K562 (cell line): ENCODE measurements at places on chromosomes 4 and X. TPM values are rescaled to one million over a fixed set of nuclear protein-coding genes. Genes with fewer than 3 reads are reported as not detected.

GRCh38 chrX:124328765-124329164 lies 3.7 kb upstream of the TEX13D start:
- no peak for DNase-seq

- DNase-seq, result no peak
These were observed 63.3 kb downstream of the USP9X start for GRCh38 chrX:41148553-41148952.

SRP72 gene
- 202 and 205 TPM in 2 replicates for total RNA-seq

DNA sequence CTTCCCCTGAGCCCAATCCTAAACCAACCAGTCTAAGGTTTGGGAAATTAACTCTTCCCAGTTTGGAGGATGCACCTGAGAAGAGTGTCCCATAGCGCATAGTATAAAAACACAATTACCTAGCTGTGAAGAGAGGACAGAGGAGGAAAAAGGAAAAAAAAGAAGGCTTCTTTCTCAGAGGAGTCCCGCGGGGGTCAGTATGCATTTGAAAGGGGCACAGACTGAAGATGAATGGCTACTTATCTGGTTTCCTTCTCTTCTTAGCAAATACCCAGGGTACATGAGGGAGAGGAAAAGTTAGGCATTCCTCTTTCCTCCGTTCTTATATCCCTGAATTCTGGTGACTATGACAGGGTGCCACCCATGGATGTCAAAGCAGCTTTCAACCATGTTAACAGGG lies 96.9 kb downstream of the TMEM47 start:
- DNase-seq, result no peak

FRMD7 gene
- not detected in 2 replicates for total RNA-seq

GRCh38 chrX:39953879-39954278 lies 143.9 kb downstream of the BCOR start:
- peak; percentile 24 for DNase-seq

MAGIX gene
- 2.2 and 2.4 TPM in 2 replicates for total RNA-seq

GRCh38 chr4:40196724-40197281 lies at the start of gene RHOH:
Gene RHOH, plus strand, starts transcription at chr4:40197031. Its CDS starts 46,356 bp downstream, at chr4:40243387.
- peak; percentile 69 for DNase-seq

DNA sequence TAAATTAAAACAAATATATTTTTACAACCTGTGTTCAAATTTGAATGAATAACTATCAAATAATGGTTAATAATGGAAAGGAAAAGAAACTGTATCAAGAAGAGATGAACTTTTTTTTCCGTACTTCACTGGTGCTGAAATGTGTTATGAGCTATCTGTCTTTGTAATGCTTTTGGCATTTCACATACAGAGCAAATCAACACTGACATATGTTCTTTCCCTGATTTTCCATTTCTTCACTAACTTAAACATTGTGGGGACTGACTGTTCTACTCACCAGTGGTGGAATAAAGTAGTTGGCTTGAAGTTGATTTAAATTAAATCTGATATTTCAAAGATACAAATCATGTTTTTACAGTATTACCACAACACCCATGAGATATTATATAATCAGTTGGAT lies 304.0 kb upstream of the BMP3 start:
- no peak for DNase-seq

GRCh38 chr4:158079661-158080060 lies 93.2 kb downstream of the GASK1B start:
- no peak for DNase-seq

GAGE12H gene
- not detected in 2 replicates for total RNA-seq

MAGEE1 gene
- total RNA-seq, result 0.11 TPM in 2 replicates

GRCh38 chr4:54566608-54567007 lies 91.1 kb upstream of the KIT start:
- no peak for DNase-seq

SLC4A4 gene
- total RNA-seq, result 0.11 and 0.20 TPM in 2 replicates

FRAS1 gene
- total RNA-seq, result 0.07 and 0.11 TPM in 2 replicates

HMGN5 gene
- 3.3 and 5.2 TPM in 2 replicates for total RNA-seq

GRCh38 chrX:127057891-127058619 lies 238.5 kb downstream of the PRR32 start:
- no peak for DNase-seq

MTTP gene
- total RNA-seq, result 0.04 and 0.40 TPM in 2 replicates

- DNase-seq, result no peak
These were observed 17.9 kb downstream of the VEGFC start for GRCh38 chr4:176774852-176775251.

DNA sequence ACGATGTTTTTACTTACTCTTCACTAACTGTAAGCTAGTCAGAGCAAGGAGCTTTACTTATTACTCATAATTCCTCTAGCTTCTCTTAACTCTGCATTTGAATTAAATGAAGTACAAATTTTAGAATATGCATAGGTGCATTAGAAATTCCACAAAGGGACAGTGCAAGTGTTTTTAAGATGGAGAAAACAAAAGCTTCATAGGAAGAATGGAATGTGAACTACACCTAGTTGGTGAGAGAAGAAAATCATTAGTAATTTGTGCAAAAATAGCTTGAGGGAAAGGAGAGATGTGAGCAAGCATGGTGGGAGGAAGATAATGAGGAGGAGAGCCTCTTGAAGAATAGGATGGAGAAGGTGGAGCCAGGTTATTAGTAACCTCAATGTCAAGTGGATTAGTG lies 77.5 kb upstream of the SMARCA5 start:
- DNase-seq, result no peak

IQSEC2 gene
- total RNA-seq, result 35.9 and 41.8 TPM in 2 replicates

- DNase-seq, result no peak
These were observed 1397.0 kb downstream of the FAM133A start for GRCh38 chrX:95071052-95071451.

DNA sequence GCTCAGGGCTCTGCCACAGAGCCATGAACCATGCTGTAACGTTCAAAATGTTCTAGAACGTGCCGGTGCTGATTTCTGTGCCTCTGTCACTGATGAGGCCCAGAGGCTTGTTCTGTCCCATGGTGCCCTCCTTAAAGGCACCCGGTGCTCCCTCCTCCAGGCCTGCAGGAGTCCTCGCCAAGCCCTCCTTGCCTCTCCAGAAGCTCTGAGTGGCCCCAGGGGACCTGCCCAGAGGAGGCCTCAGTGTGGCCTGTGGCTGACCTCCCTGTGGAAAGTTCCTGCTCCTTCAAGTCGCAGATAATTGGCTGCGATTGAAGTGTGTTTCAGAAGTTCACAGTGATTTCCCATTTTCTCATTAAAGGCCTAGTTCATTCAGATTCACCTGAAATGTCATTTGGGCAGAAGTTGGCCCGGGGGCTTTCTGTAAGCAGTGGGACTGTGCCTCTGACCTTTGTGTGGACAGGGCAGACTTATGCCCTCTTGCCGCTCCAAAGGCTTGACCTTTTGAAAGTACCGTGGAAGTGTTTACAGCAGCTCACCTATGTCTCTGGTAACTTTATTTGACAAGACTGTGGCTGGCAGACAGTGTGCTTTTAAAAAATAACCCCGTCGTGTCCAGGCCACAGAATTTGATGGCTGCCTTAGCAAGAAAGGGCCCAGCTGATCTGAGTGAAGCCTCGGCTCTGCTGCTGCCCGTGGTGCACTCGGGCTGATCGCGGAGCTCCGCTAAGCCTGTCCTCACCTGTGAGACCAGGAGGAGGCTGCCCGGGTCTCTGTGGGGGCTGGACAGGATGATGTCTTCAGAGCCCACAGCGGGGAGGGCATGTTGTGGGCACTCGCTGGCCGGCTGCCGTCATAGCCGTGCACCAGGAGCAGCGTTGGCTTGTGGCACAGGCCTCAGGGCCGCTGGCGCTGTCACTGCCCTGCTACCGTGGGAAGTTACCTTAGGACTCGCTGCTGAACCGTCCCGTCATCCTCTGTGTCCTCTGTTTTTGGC lies 25.3 kb downstream of the TRMT44 start:
- no peak for DNase-seq

TMPRSS11B gene
- total RNA-seq, result not detected in 2 replicates

CSN1S1 gene
- not detected in 2 replicates for total RNA-seq

OPRPN gene
- not detected in 2 replicates for total RNA-seq

GRCh38 chr4:70315928-70316327 lies 18.9 kb upstream of the CABS1 start:
- DNase-seq, result no peak

- no peak for DNase-seq
These were observed 89.8 kb upstream of the ARMCX2 start for GRCh38 chrX:101749436-101749835.

TRIM60 gene
- total RNA-seq, result not detected in 2 replicates

GC gene
- 0.44 and 1.3 TPM in 2 replicates for total RNA-seq

TMSB15A gene
- total RNA-seq, result 0.49 TPM in 1 of 2 replicates, not detected in the other

PPBP gene
- not detected in 2 replicates for total RNA-seq

GRCh38 chrX:97490656-97491055 lies 606.9 kb downstream of the RPA4 start:
- DNase-seq, result no peak

GRCh38 chr4:105652286-105652888 lies 56.1 kb downstream of the INTS12 start:
- DNase-seq, result no peak

DNA sequence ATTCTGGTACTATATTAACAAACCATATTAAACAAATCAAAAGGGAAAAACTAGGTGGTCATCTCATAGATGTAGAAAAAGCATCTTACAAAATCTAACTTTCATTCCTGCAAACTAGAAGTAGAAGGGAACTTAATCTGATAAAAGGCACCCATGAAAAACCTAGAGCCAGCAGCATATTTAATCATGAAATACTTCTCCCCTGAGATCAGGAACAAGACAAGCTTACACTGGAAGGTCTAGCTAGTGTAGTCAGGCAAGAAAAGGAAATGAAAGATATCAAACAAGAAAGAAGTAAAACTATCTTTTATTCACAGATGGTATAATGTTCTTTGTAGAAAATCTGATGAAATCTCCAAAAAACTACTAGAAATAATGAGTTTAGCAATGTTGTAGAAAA lies 41.2 kb downstream of the ATP10D start:
- DNase-seq, result no peak
